ENCODE measurements at places on chromosomes 16 and 17.

DNA sequence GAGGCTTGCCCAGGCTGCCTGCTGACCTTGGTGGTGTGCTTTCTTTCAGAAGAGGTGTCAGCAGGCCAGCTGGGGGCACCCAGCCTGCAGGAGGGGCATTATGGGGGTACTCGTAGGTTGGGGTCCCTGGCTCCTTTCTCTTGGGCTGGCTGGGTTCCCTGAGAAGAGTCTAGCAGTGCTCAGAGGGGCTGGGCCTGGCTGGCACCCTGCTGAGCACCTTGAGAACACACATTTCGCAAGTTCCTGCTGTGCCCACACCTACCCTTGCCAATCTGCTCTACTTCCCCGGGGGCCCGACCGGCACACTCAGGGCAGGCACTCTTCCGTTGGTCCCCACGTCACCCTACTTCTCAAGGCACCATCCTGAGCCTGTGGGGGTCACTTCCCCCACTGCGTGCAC lies 5.1 kb downstream of the CEMP1 start:
- DNase-seq, result no peak

DNA sequence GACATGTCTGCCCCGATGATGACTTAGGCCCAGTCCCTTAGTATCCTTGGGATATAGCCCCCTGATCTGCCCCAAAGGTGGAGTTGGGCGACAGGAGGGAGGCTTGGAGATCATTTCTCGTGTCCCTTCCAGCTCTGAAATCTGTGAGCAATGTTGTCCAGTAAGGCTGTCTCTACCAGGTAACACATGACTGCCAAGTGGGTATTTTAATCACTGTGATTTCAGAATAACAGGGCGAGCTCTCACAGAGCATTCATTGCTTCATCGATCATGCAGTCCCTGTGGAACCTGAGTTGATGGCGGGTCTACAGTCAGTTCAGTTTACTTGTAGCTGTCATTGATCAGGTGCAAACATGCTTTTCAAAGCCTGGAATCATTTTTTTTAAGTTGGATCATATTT lies 39.2 kb downstream of the KSR1 start:
- no peak for DNase-seq

DNA sequence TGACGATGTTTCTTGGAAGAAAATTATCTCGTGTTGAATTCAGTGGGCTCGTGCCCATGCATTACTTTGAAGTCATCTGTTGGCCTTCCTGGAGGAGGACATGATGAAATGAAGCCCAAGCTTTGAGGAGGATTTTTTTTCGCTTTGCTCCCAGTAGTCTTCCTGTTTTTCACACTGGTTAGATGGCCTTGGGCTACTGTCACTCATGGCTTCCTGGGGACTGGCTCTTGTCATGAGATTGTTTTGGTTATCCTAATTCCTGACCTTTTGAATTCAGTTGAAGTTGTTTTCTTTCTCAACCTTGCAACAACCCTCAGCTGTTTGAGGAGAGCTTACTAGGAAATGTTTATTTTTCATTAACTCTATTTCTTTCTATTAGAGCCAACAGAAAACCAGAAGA lies 430.7 kb downstream of the HS3ST3B1 start:
- no peak for DNase-seq

DNA sequence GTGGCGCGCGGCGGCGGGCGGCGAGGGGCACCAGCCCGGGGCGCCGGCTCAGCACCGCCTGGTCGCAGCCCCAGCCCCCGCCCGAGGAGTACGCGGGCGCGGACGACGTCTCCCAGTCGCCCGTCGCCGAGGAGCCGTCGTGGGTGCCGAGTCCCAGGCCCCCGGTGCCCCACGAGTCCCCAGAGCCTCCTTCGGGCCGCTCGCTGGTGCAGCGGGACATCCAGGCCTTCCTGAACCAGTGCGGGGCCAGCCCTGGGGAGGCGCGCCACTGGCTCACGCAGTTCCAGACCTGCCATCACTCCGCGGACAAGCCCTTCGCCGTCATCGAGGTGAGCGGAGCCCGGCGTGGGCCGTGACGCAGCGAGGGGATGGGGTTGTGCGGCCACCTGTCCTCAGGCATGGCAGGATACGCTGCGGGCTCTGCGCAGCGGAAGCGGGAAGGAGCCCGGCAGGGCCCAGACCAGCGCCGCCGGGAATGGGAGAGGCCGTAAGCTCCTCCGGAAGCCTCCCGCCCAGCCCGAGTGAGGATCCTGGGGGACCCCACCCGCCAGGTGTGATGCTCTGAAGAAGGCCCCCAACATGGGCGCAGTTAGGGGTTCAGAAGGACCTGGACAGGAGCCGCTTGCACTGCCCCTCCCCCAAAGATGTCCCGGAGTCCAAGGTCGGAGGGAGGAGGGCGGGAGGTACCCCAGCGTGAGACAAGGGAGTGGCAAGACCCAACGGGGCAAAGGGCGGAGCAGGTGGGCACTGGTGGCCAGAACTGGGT lies 522 bp downstream of the NAGS start:
- peak; percentile 38 for DNase-seq

DNA sequence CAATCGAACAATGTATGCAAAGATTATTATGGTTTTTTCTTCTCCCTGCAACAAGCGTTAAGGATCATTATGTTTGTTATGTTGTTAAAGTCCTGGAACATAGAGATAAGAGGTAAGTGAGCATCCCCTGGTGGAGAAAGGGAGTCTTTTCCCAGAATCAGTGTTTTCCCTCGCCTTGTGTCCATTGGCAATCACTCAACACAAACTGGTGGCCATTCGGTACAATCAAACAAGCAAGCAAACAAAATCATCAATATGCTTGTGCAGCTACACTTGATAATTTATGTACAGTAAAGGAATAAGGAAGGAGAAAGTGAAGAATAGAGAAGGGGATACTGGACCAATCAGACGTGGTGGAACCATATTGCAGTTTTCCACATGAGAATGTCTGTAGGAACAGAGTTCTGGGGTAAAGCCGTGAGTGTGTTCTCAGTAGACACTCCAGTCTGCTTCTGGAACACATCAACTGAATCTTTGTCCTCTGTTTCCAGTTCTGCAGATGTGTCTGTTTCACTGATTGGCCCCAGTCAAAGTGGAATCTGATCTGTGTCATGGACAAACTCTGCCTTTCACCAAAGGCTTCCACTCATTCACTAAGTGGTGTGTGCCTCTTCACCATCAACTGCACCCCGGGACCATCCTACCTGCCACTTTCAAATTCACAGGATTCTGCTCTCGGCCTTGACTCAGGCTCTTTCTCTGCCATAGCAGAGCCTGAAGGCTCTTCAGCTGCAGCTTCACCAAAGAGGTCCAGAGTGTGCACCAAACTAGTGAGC lies 169.5 kb downstream of the AHSP start:
- no peak for DNase-seq

DNA sequence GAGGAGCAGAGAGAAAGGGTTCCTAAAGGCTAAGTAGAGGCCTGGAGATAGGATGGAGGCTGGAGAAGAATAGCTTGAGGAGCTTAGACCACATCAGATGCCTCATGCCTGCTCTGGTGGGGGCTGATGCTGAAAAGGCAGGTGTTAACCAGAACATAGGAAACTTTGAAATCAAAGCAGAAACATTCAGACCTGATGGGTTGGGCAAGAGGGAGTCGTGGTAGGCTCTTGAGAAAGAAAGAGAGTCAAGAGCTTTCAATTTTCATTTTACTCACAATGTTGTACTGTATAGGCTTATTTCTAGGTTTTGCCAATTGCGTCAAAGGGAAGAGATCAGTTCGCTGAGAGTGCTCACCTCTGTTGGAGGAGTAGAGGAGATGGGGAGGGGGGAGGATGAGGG lies 406.6 kb upstream of the SALL1 start:
- DNase-seq, result no peak

- DNase-seq, result no peak
Measured at GRCh38 chr17:78960928-78961327, 18.8 kb downstream of the LGALS3BP start.

DNA sequence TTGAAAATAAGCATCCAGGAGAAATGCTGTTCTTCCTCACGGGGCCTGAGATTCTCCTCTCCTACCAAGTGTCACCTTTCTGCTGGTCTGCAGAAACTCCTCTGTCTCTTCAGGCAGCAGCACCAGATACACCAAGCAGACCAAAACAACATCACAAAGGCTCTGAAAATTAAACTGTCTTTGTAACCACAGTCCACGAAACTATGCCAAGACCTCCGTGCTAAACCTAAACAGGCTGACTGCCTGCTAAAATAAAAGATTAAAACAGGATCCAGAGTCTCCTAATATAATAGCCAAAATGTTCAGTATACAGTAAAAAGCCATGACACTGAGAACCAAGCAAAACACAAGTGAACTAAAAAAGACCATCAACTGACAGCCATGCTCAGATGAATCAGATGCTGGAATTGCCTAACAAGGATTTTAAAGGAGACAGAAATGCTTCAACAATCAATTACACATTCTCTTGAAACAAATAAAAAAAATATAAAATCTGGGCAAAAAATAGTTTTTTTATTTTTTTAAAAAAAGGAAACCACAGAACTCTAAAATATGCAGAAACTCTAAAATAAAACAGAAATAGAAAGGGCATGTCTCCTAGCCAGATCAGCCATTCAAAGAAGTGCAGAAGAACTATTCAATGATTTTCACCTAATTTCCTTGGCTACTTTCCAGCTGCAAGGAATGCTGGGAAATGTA lies 50.3 kb upstream of the TOX3 start:
- no peak for DNase-seq

DNA sequence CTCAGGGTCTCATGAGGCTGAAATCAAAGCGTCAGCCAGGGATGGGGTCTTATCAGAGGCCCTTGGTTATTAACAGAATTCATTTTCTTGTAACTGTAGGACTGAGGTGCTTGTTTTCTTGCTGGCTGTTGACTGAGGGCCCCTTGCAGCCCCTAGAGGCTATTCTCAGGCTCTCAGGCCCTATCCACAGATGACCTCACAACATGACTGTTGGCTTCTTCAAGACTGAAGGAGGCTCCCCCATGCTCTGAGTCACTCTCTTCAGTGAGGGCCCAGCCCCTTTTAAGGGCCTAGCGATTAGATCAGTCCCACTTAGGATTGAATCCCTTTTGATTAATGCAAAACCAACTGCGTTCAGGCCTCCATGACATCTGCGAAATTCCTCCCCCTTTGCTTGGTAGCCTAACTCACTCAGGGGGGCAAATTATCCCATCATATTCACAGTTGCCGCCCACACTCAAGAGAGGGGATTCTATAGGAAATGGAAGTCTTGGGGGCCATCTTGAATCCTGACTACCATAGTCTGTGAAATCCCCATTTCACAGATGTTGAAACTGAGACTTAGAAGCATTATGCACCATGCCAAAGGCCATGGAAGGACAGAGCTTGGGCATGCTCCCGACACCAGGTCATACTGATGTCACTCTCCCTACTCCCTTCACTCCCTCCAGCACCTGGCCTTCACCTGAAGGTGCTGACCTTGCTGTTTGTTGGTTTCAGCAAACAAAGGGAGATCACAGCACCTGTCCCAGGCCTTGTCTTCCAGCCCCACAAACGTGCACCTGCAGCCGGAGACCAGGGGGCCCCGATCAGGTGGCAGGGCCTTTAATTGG lies 592.3 kb downstream of the MAF start:
- peak; percentile 42 for DNase-seq

DNA sequence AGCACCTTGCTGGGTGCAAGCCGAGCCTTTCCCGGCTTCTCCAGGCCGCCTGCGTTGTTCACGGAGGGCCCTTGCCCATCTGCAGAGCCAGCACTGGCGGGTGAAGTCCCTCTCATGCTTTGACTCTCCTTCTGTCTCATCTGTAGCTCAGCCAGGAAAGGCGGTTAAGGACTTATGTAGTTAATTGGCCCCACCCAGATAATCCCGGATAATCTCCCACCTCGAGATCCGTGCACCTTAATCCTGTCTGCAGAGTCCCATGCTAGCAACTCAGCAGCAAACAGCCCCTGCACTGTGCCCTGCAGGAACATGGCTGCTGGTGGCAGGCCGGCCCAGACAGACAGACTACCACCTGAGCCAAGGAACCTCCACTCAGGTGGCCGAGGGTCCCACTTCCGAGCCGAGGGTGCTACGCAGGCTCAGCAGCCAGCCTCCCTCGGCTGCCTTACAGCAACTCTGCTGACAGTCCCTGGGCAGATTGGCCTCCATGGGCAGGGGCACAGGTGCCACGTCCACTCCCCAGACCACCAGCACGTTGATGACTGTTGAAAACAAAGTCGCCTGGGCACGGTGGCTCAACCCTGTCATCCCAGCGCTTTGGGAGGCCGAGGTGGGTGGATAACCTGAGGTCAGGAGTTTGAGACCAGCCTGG lies 16.9 kb downstream of the RAB40C start:
- DNase-seq, result no peak

GRCh38 chr16:83318390-83318789 lies 489.4 kb upstream of the HSBP1 start:
- DNase-seq, result no peak

DNA sequence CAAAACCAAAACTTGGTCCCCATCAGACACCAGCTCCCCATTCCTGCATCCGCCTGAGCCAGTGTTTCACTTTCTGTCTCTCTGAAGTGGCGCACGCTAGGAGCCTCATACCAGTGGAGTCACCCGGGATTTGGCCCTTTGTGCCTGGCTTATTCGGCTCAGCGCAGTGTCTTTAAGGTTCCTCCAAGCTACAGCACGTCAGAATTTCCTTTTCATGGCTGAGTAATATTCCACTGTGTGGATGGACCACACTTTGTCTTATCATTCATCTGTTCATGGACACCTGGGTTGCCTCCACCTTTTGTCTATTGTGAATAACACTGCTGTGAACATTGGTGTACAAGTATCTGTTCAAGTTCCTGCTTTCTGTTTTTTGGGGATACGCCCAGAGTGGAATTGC lies 45.2 kb upstream of the CHMP6 start:
- no peak for DNase-seq

All from stimulated activated CD8-positive, alpha-beta memory T cell treated with anti-CD3 and anti-CD28 coated beads, Interleukin-4, amount 100 ng/mL, for 48 hours (primary cell).